ENCODE measurements at places on chromosomes 7 and 10.

- DNase-seq: no peak
Observed at GRCh38 chr7:152984421-152984820, 224.9 kb downstream of the ACTR3B start.

DNA sequence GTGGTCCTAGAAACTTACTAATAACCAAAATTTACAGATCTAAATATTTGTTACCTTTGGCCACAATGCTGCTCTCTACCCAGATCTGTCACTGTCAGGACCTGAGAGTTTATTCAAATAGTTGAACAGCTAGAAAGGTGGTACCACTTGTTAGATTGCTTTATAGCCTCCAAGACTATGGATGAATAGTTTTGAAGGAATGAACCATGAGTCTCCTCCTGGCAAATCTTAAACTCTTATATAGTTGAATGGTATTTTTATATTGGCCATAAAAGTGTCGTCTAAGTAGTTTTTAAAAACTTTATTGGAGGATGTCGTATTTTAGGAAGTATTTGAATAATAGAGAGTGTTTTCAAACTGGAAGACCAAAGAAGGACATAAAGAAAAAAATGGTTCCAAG, 178.7 kb downstream of the AHR start:
- DNase-seq: no peak

- DNase-seq: no peak
Observed at GRCh38 chr10:119336599-119336998, 129.2 kb downstream of the GRK5 start.

- DNase-seq: no peak
Observed at GRCh38 chr7:77899516-77899915, 100.9 kb downstream of the PHTF2 start.

DNA sequence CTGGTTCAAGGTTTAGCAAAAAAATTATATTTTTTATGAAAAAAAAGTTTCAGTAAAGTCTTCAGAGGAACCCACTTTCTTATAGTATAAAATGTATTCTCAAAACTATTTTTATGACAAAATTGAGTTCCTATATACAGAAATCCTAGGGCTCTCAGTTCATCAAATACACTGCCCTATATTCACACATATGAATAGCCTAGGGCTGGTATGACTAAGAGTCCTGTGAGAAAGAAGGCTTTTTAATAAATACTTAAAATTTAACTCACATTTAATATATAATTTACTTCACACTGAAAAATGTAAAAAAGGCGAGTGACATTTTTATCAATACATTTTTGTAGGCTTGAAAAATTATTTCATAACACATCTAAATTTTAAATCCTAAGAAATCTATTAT, 16.6 kb downstream of the CHCHD3 start:
- DNase-seq: no peak

DNA sequence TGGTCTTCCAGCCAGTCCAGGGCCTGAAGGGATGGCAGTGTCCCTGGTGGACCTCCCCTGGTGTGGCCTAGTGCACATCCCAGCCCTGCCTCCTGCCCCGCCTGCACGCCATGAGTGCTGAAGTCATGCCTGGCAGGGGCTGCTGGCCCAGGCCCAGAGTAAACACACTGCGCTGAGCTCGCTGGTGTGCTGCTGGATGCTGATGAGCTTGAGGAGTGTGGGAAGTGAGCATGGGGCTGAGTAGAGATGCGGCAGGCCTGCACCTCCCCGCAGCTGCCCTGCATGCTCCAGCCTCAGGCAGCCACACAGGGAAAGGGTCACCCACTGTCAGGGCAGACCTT, 43.2 kb downstream of the HTRA1 start:
- peak; percentile 95 for DNase-seq
